ENCODE measurements at places on chromosomes 12 and 14.

- DNase-seq = no peak
Measured at GRCh38 chr12:47841910-47842309, 22.2 kb upstream of the HDAC7 start.

DNA sequence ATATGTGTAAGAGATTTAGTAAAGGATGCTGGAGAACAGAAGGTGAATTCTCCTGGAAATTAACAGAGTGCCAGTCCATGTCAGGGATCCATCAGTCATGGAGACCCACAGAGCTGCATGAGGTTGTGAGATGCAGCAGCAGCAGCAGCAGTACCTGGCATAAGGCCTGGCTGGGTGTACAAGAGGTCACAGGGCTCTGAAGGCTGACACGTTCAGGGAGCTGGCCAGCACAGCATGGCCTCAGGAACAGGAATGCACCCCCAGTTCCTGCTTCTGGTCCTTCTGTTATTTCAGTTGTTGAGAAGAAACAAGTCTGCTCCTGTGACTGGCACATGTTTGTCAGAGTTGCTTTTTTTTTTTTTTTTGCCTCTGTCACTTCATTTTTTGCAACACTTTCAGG lies 210.8 kb downstream of the CNTN1 start:
- no peak for DNase-seq

- no peak for DNase-seq
Measured at GRCh38 chr12:13101821-13102375, 1.6 kb downstream of the GSG1 start.

GRCh38 chr12:57370696-57371095 lies 60.1 kb downstream of the R3HDM2 start:
- DNase-seq = no peak

DNA sequence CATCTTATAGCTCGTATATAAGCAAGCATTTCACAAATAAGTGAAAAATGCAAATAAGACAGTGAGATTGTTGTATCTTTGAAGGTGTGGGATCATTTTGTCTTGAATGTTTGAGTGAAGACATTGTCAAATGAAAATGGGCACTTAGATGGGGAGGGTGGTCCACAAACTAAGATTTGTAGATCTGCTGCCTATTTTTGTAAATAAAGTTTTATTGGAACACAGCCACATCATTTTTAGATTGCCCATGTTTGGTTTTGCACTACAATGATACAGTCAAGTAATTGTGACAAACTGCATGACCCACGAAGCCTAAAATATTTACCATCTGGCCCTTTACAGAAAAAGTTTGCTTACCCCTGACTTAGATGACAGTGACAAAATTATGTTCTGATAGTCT lies 156.7 kb downstream of the PAH start:
- no peak for DNase-seq

GRCh38 chr12:65876161-65876560 lies 51.9 kb downstream of the HMGA2 start:
- no peak for DNase-seq

DNA sequence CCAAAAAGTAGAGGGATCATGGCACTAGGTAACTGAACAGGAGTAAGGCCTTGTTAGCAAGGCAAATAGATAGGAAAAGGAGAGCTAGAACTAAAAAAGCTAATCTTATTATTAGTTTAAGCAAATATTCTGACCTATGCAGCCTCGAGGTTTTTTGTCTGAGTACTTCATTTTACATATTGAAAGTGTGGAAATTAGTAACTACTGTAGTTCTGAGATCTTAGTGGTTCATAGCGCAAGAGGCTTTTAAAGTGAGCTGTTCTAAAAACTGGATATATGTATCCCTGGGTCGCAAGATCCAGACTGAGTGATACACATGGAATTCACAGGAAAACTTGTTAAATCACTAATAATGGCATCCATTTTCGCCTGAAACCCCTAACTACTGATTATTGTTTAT lies 411.0 kb upstream of the SOX5 start:
- no peak for DNase-seq

GRCh38 chr14:21369949-21370679 lies 13.7 kb downstream of the SUPT16H start:
- no peak for DNase-seq

DNA sequence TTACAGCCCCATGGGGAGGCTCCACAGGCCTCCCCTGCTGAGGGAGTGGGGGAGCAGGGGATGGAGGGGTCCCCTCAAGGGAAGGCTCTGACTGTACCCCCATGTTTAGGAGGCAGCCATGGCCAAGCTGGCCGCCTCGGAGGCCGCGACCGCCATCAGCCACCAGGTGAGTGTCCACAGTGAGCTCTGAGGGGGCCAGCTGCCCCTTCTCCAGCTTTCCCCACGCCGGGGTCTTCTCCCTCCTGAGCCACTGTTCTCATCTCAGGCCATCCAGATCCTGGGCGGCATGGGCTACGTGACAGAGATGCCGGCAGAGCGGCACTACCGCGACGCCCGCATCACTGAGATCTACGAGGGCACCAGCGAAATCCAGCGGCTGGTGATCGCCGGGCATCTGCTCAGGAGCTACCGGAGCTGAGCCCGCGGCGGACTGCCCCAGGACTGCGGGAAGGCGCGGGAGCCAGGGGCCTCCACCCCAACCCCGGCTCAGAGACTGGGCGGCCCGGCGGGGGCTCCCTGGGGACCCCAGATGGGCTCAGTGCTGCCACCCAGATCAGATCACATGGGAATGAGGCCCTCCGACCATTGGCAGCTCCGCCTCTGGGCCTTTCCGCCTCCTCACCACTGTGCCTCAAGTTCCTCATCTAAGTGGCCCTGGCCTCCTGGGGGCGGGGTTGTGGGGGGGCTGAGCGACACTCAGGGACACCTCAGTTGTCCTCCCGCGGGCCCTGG lies 13.6 kb downstream of the ACADS start:
- DNase-seq = no peak

DNA sequence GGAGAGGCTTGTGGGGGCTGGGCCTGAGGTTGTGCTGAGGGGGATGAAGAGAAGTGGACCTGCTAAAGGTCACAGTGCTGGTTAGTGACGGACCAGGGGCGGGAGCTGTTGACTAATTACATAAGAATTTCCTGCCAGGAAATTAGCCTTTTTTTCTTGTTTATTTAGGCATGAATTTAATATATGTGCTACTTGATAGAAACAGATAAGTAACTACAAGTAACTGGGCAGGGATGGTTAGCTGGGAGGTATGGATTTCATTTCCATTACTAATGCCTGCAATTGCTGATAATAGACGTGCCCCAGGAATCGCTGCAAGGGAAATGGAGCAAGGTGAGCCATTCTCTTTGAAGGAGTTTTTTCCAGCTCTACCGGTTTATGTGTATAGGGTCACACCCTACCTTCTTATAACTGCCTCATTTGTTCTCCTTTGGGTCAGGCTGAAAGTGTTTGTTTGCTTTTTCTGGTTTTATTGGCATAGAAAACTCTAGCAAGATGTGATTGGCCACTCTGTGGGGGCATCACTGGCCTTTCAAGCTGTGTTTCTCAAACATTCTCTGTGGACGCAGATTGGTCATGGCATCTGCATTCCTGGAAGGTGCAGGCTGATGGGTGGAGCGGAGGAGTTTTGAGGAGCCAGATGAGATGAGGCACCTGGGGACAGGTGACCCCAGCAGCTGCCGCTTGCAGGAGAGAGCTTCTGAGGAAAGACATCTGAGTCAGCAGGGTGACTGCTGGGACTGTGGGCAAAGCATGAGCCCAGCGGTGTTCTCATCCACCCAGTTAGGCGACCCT lies 19.0 kb upstream of the GPRC5A start:
- peak; percentile 26 for DNase-seq

DNA sequence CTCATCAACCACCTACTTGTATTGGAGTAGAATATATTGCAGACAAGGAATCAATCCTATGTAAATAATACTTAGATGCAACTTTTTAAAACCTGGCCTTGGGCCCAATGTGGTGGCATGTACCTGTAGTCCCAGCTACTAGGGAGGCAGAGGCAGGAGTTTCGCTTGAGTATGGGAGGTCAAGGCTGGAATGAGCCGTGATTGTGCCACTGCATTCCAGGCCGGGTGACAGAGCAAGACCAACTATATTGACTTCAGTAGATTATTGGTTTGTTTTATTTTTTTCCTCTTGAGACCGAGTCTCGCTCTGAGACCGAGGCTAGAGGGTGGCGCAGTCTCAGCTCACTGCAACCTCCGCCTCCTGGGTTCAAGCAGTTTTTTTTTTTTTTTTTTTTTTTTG lies 3.6 kb downstream of the LARP4 start:
- no peak for DNase-seq

GRCh38 chr12:120138366-120138765 lies 21.8 kb upstream of the RAB35 start:
- no peak for DNase-seq

- no peak for DNase-seq
Measured at GRCh38 chr12:120316798-120317223, 10.8 kb downstream of the PLA2G1B start.

- no peak for DNase-seq
Measured at GRCh38 chr12:132099739-132100138, 44.4 kb downstream of the DDX51 start.

DNA sequence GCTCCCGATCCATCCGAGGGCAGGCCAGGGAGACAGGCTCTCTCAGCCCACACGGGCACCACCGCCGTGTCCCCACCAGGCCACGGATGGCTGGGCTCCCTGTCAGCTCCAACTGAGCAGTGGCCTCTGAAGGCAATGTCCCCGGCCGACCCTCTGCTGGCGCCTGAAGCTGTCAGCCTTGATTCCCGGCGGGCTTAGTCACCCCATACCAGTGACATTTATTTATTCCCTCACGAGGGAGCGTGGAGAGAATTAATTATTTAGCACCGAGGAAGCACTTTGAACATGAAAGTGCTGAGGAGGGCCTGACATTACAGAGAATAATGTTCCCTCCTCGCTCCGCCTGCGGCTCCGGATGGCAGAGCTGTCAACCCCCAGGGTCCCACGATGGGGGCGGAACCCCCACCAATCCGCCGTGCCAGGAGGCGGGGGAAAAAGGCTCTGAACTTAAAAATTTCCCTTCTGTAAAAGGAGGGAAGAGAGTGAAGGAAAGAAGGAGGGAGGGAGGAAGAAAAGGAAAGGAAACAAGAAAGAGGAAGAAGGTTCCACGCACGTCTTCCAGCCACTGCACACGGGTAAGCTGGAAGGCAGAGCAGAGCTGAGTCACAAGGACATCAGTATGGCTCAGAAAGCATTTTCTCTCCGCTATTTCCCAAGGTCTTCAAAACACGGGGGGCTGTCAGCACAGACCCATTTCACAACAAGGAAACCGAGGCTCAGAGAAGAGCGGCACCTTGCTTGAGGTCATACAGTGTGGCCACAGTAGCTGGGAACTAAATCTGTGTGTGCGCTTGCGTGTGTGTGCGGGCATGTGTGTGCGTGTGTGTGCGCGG lies 108.7 kb upstream of the NCOR2 start:
- no peak for DNase-seq

- no peak for DNase-seq
Measured at GRCh38 chr12:69331519-69331908, 16.7 kb upstream of the LYZ start.

GRCh38 chr12:65624554-65625086 lies 199.7 kb upstream of the HMGA2 start:
- DNase-seq = no peak

- DNase-seq = no peak
Measured at GRCh38 chr12:45681465-45681864, 48.0 kb upstream of the ARID2 start.

- DNase-seq = no peak
Measured at GRCh38 chr12:121239351-121240061, 29.6 kb downstream of the P2RX4 start.

DNA sequence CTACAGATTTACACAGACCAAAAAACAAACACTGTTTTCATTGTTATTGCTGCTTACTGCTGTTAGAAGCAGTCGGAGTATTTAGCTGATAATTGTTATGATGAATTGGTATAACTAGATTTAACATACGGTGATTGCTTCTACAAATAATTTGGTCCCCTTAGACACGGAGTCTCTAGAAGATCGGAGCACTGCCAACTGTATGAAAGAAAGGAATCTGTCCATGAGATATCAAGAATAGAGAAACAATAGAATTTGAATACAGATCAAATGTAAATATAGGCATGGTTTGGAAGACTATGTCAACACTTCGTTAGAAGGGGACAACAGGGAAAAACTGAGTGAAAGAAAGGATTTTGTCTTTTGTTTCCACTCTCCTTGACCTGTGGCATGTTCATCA lies 110.9 kb downstream of the PPP2R5E start:
- DNase-seq = peak; percentile 6

- DNase-seq = no peak
Measured at GRCh38 chr12:27488479-27488878, 35.5 kb upstream of the PPFIBP1 start.

Measured in NCI-H146 (cell line).